ENCODE measurements at places on chromosomes 13 and 19.

DNA sequence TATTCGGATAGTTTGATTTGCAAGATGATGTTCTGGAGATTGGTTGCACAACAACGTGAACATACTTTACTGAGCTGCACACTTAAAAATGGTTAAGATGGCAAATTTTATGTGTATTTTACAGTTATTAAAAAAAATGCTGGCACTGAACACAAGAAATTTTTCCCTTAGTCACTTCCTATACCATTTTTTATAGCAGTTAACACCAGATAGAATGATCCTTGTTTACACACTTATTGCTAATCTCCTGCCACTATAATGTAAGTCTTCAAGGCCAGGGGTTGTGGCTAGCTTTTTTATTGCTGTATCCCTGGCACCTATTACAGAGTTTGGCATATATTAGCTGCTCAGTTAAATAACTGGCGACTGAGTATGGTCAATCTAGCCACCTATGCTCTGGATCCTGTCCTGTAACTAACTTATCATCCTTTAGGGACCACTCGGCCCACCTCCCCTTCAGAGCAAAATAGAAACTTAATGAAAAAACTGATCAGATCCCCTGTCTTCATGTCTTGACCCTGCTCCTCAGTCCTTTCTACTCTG lies 2.0 kb upstream of the EBPL start:
- DNase-seq: no peak

GRCh38 chr19:37304190-37304883 lies 66.6 kb upstream of the ZNF527 start:
- DNase-seq: no peak

DNA sequence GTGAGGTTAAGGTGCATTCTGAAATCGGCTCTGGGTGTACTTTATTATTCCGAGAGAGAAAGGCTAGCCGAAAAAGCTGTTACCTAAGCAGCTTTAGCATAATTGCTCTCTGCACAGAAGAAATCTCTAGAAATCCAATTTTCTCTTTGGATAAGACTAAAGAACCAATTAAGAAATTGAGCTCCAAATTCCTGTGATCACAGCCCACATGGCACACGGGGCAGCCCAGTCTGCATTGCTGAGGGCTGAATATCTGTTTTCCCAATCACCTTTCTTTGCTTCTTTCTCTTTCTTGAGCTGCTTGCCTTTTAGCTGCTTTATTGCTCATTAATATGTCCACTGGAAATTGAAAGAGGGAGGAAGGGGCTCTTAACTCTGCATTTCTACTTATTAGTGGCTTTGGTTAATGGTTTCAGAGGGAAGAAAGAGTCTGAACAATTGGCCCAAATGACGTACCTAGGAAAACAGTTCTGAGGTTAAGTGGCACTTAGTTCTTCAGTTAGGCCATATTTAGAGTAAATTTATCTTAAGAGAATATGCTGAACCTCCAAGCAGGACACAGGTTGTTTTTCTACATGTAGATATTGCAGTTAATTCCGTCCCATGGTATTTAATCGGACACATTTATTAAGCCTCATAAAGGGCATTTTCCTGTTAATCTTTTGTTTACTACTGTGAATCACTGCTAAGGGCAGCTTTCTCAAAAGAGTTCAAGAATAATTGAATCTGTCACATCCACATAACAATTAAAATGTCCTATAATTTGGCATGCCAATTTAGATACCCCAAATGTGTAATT lies 265.7 kb downstream of the ABCC4 start:
- no peak for DNase-seq

DNA sequence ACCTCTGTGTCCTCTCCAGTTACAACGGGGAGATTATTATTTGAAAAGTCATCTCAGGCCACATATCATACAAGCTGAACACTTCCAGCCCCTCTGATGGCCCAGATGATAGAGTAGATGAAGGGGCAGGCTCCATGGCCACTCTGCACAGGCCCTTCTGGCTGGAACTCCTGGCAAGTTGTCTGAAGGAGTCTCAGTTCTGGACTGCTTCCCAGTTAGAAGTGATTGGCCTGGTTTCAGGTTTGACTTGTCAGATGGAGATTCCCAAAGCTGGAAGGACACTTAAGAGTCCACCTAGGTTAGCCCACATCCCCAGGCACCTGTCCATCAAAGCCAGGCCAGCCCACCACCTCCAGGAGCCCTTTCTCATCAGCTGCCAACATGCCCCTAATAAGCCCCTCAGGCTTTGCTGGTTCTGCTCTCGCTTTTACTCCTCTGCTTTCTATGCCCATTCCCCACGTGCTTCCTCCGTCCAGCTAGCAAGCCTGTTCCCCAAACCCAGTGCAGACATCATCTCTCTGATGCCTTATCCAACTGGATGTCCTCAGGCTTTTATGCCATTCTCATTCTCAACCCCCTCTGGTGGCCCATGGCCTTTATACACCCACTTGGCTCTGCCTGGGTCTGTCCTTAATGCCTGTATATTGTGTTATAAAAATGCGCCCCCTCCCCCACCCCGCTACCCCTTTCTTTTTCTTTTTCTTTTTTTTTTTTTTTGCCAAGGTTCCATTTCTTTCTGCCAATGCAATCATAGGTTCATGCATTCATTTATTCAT lies 56.5 kb downstream of the HSPH1 start:
- DNase-seq: no peak

- no peak for DNase-seq
Observed at GRCh38 chr13:38401276-38401675, 51.6 kb downstream of the UFM1 start.

DNA sequence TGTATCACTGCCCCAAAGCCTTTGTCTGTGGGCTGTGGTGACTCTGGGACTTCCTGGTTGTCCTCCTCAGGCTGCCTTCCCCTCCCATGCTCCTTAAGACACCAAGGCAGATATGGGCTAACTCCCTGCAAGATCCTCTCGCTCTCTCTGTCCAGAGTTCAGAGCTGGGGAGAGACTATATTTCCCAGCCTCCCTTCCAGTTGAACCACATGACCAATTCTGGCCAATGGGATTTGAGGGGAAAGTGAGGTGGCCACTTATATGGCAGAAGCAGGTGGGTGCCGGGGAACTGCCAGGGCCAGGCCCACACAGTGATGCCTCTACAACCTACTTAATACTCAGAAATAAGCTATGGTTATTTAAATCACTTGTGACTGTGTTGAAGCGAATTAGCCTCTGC lies 16.2 kb upstream of the ANGPTL8 start:
- no peak for DNase-seq

All from NB4 (cell line).